ENCODE measurements at places on chromosomes 6 and 20.

DNA sequence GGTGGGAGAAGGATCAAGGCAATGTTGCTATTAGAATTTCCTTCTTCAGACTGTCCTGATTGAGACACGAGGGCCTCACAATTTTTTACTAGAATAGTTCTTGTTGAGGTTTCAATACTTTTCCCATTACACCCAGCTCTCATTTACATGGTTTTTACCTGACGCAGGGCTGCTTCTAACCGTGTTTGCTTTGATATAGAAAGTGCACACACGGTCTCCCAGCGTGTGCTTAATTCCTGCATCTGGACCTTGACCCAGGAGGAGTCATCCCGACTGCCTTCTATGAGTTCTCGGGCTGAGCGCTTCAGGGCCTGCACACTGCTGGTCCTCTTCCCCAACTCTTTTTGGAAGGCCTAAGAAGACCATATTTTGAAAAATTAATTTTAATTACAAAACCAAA, 160.2 kb downstream of the DST start:
- no peaks in the 10 kb centered on the region for H3K27me3 ChIP-seq
- no peak overlapping the region for H3K4me3 ChIP-seq
- no peak for DNase-seq
- H3K27ac ChIP-seq, result no peak overlapping the region
- peaks cover 3% of the 10 kb centered on the region for H3K36me3 ChIP-seq

DNA sequence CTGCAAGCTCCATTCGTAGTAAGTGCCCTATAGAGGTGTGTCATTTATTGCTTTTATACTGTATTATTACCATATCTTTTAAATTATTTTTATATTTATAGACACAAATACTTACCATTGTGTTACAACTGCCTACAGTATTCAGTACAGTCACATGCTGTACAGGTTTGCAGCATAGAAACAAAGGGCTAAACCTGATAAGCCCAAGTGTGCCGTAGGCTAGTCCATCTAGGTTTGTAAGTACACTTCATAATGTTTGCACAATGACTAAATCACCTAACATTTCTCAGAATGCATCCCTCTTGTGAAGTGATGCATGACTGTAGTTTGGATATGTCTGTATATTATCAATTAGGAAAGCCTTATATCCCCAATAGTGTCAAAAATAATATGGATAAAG, 122.8 kb downstream of the CLVS2 start:
- no peak overlapping the region for H3K4me3 ChIP-seq
- H3K27ac ChIP-seq, result no peak overlapping the region
- DNase-seq, result no peak
- H3K4me1 ChIP-seq, result no peaks in the 10 kb centered on the region

DNA sequence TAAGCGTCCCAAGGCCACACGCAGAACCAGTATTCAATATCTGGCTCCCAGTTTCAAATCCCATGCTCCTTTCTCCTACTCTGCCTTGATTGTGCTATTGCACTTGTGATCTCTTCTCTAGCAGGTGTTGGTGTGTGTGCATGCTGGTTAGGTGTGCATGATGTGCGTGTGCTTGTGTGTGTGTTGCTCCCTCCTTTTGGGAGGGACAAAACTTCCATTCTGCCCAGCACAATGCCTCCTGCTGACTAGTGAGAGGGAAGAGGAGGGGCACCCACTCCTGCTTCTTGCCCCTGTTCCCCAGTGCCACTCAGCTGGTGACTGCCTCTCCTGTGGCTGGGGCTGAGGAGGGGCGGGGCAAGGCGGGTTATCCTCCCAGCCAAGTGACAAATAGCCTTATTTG, 19.7 kb downstream of the CD40 start:
- peaks cover 37% of the 10 kb centered on the region for H3K27me3 ChIP-seq
- H3K36me3 ChIP-seq, result no peaks in the 10 kb centered on the region
- H3K4me3 ChIP-seq, result no peak overlapping the region
- peaks cover 1% of the 10 kb centered on the region for H3K4me1 ChIP-seq

GRCh38 chr6:111597291-111598086, 8.2 kb downstream of the TRAF3IP2 start:
- no peak for DNase-seq
- no peak overlapping the region for H3K4me3 ChIP-seq
- H3K4me1 ChIP-seq, result peaks cover 16% of the 10 kb centered on the region
- peaks cover 8% of the 10 kb centered on the region for H3K36me3 ChIP-seq

GRCh38 chr6:139977887-139978332, 603.5 kb upstream of the CITED2 start:
- H3K27ac ChIP-seq, result no peak overlapping the region
- H3K36me3 ChIP-seq, result no peaks in the 10 kb centered on the region
- H3K4me1 ChIP-seq, result peaks cover 6% of the 10 kb centered on the region

DNA sequence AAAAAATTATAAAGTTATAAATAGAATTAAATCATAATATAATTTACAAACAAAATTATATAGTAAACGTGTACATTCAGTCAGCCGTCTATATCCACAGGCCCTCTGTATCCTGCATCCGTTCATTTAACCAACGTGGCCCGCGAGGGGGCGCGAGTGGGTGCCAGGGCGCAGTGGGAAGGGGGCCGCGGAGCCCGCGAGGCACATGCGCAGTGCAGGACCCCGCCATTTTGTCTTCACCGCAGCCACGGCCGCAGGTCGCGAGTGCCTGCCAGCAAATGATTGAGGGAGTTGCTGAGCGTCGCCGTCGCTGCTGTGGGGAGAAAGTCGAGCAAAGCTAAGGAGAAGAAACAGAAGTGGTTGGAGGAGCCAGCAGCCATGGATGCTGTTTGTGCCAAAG, 53.4 kb upstream of the ECI2 start:
- no peak overlapping the region for H3K27ac ChIP-seq
- H3K4me1 ChIP-seq, result peaks cover 11% of the 10 kb centered on the region
- DNase-seq, result no peak
- peaks cover 4% of the 10 kb centered on the region for H3K36me3 ChIP-seq
